Frontal cortex (tissue), 4 donors: ENCODE measurements at places on chromosomes 11 and 22.

DNA sequence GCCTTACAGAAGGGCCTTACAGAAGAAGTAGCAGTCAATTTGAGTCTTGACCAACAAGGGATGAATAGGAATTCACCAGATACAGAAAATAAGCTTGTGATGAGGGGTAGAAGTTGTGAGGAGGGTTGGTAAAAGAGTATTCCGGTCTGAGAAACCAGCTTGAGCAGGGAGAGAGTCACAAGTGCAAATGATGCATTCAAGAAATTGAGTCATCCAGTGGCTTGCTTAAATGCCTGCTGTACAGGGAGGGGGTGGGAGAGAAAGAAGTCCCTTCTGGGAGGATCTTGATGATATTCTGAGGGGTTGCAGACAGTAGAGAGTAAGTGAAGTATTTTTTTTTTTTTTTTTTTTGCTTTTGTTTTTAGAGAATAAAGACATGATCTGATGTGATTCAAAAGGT, 9.2 kb downstream of the CCKBR start:
- no peak for DNase-seq

GRCh38 chr22:26821854-26822253, 164.5 kb downstream of the MIAT start:
- no peak for DNase-seq

DNA sequence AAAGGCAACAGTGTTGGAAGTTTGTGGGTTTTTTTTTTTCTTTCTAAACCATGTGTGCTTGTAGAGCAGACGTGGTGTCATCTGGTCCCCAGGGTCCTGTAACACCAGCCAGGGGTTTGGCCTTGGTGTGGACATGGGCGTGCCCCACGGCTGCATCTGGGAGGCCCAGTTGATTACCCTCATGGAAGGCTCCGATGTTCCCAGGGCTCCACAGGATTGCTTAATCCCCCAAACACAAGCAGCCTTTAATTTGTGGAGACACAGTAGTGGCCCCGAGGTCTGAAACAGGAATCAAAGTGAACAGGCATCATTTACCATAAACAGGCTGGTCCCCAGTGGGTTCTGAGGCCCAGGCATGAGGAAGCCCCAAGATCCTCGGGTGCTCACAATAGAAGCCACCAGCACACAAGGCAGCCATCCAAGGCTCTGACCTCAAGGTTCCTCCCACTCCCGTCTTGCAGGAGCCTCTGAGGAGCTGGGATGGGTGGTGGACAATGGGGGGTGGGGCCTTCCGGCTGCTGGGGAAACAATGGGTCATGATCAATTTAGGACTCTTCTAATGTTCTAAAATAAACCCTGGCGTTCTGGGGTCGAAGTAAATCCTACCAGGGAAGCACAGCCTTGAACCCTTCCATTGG, 115.0 kb upstream of the CD82 start:
- no peak for DNase-seq

GRCh38 chr22:17772958-17773605, 1.2 kb downstream of the BID start:
- DNase-seq, result no peak

DNA sequence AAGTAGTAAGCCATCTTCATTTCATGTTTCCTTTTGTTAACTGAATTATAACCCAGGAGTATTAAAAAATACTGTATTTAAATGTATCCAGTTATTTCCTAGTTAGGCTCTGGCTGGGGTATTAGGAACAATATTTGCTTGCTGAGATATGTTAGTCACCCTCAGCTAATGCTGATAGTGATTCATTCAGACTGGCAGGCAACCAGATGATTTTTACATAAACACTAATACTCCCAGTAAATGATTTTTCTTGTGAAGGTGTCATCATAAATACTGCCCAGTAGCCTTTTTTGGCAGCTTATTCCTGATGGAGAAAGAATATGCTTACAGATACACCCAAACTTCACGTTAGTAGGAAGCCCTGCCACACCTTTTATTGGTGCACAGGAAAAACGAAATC, 8.1 kb downstream of the YWHAH start:
- DNase-seq, result no peak

- DNase-seq, result no peak
Measured at GRCh38 chr11:90737444-90738050, 514.7 kb upstream of the CHORDC1 start.

DNA sequence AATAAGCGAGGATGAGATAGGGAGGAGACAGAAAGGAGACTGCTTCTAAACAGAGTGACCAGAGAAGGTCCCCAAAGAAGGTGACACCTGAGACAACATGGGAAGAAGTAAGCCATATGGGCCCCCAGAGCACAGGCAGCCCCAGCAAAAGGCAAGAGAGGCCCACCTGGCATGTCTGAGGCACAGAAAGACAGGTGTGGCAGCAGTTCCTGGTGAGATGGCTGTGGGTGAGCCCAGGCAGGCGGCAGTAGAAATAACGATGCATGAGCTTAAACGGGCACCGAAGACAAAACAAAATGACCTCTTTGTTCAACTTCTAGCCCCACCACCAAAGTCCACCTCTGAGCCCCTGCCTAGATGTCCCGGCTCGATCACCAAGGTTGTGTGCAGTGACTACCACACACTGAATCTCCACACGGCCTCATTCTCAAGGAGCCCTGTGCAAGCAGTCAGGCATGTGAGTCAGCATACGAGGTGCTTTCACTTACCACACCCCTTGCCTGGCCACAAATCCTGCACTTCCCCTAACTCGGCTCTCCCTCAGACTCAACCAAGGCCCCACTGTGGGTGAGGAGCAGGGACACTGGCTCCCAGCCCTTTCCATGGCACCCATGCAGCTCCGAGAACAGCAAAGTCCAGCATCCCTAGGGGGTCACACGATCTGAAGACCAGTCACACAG, 77.6 kb downstream of the PACSIN2 start:
- DNase-seq, result no peak

GRCh38 chr11:60428517-60428916, 855 bp upstream of the MS4A5 start:
- no peak for DNase-seq

DNA sequence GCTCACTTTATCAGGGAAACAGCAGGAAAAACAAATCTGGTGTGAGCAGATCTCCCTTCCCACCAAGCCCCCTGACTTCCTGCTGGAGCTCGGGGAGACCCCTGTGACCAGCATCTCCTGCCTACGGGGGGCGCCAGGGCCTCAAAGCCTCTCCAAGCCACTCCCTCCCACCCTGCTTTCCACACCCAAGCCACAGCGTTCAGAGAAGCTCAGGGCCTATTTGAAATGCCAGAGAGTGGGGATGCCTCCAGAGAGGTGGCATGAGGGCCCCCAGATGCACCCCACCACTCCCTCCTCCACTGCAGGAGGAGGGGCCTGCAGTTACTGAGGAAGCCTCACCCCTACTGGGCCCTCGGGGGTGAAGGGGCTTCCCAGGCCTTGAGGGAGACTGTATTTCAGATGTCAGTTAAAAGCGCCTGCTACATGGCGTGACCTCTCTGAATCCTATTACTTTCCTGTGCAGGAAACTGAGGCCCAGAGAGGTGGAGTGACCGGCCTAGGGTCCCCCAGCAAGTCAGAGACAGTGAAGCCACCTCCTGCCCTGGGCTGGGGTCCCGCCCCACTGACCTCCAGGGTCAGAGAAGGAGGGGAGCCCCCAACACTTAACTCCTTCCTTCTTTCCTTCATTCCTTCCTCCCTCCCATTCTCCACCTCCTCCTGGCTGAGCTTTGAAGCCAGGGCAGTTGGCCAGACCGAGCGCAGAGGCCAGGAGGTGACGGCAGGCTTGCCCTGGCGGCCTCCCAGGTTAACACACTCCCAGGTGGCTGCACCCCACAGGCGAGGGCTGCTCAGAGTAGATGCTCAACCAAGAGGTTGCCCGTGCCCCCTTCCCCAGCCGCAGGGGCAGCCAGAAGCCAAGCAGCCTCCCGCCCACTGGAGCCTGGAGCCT, 6.0 kb upstream of the CDKN1C start:
- no peak for DNase-seq

- DNase-seq, result no peak
Measured at GRCh38 chr11:12393691-12394090, 16.3 kb downstream of the PARVA start.

DNA sequence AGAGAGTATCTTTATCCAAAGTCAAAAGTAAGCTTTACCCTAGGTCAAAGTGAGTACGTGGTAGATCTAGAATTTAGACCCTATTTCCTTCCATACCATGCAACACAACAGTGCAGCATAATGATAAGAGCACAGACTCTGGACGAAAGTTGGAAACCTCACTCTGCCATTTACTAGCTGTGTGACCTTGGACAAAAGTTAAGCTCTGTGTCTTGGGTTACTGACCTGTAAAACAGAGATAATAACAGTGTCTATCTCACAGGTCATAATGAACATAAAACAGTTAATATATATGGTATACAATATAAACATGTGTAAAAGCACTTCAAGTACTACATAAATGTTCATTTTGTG, 13.6 kb upstream of the CHRNA10 start:
- DNase-seq, result no peak

DNA sequence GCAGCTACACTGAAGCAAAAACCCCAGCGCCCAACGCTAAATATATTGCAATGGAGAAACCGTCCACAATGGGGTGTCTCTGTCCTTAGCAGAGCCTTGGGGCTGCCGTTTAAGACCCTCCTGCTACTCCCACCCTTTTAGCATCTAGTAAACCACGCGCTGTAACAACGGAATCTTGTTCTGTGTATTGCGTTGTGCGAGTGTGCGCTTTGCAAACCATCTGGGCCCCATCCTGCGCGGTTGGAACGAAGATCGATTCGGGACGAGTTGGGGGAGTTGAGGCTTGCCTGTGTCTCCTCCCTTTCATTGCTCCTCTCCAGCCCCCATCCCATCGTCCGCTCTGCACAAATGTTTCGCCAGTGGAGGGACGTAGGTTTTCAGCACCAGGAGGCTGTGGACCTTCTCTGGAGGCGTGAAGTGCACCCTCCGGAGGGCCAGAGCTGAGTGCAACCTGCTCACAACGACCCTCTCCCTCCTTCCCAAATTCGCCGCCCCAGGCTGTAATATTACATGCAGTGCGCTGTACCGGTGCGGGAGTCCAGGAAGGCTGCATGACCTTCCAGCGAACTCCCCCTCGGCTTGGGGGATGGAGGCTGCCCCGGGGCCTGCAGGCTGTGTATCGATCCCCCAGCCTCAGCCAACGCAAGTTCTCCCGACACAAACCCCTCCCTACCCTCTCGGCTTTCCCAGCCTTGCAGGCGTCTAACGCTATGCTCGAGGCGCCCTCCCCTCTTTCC, 1.6 kb upstream of the KMT2A start:
- DNase-seq, result no peak

- peak; percentile 19 for DNase-seq
Measured at GRCh38 chr11:33899400-33900037, 7.6 kb upstream of the LMO2 start.

- no peak for DNase-seq
Measured at GRCh38 chr22:29762263-29762662, 4.5 kb downstream of the ZMAT5 start.

DNA sequence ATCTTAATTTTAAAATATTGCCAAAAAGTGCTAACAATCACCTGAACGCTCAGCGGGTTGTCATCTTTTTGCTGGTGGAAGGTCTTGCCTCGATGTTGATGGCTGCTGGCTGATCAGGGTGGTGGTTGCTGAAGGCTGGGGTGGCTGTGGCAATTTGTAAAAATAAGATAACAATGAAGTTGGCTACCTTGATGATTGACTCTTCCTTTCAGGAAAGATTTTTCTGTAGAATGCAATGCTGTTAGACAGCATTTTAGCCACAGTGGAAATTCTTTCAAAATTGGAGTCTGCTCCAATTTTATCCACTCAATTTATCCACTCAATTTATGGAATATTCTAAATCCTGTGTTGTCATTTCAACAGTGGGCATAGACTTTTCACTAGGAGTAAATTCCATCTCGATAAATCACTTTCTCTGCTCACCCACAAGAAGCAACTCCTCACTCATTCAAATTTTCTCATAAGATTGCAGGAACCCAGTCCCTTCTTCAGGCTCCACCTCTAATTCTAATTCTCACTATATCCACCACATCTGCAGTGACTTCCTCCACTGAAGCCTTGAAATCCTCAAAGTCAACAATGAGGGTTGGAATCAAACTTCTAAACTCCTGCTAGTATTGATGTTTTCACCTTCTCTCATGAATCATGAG, 78.8 kb downstream of the LINC01488 start:
- no peak for DNase-seq

GRCh38 chr11:77107950-77108349, 5.3 kb downstream of the OMP start:
- DNase-seq, result no peak

DNA sequence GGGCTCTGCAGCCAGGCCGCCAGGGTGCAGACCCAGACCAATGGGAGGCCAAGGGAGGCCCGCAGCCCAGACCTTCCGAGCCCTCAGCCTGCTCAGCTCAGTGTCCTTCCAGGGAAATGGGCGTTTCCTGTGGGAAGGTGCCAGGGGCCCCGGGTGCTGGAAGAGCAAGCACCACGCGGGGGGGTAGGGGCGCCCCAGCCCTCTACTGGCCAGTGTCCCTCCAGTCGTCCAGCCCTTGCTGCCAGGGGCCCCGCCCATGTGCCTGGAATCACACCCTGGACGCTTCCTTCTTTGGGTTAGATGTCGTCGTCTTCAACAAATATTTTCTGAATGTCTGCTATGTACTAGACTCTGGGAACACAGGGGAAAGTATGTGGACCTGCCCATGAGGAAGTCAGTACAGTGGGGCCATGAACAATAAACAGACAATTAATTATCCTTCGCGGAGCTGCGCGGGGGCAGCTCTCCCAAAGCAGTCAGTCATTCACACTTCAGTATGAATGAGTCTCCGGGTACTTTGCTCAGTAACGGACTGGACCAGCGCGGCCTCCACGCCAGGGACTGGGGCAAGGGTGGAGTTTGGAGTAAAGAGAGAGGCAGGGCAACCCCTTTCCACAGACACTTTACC, 60.2 kb downstream of the CDKN1C start:
- no peak for DNase-seq

- no peak for DNase-seq
Measured at GRCh38 chr11:86917589-86917988, 37.6 kb downstream of the FZD4 start.

- no peak for DNase-seq
Measured at GRCh38 chr11:121615501-121615900, 162.7 kb upstream of the SORL1-AS1 start.

DNA sequence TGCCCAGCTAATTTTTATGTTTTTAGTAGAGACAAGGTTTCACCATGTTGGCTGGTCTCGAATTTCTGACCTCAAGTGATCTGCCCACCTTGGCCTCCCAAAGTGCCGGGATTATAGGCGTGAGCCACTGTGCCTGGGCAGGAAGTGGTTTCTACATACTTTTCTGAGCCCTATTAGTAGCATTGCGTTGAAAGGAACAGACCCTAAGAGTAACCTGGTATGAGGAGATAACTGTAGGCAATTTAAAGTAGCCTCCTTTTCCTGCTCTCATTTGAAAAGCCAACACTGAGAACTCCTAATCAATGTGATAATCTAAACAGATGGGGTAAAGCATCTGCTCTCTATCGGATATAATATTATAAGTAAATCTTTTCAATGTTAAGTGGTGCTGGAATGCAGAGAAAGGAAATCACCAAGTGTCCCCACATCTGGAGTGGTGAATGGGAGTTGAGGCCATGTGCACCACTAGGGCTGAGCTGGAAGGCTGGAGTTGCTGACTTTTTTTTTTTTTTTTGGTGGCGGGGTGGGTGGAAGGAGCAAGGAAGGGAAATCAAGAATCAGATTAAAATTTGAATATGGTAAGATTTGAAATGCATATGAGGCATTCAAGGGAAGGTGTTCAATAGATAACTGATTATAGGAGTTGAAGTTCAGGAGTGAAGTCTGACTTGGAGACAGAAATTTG, 20.7 kb downstream of the PDHX start:
- no peak for DNase-seq
